ENCODE measurements at places on chromosomes 6 and 20.

DNA sequence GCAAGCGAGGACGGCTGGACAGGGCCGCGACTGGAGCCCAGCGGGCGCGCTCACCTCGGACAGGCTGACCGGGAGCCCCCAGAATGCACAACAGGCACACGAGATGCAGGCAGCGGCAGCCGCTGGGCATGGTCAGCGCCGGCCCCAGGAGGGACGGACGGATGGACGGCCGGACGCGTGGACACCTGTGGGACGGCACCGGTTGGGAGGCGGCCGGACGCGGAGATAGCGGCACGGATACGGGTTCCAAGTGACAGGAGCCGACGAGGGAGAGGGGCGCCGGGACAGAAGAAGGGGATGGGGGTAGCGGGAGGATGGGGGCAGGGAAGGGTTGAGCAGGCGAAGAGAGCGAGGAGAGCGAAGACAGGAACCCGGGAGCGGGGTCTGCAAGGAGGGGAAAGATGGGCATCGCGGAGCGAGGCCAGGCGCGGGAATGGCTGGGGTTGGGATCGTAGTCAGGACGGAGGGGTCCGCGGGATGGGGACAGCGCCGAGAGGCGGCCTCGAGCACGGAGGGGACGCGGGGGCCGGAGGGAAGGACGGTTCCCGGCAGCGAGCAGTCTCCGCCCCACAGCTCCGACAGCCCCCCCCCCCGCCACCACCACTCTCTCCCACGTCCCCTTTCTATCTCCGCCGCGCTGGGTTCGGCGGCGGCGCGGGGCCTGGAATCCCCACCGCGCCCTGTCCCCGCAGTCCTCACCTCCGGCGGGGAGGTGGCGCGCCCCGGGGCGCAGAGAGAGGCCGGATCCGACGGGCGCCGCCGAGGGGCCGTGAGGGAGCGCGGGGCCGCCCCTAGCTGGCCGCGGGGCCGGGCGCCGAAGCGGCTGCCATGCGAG, 435 bp downstream of the DLK2 start:
- peak; percentile 65 for DNase-seq

GRCh38 chr6:43280234-43280633, 17.8 kb upstream of the SLC22A7 start:
- DNase-seq = no peak

- no peak for DNase-seq
These were observed 48.5 kb downstream of the RPF2 start for GRCh38 chr6:111030008-111031007.

- no peak for DNase-seq
These were observed 232.2 kb upstream of the FLRT3 start for GRCh38 chr20:14569641-14570040.

DNA sequence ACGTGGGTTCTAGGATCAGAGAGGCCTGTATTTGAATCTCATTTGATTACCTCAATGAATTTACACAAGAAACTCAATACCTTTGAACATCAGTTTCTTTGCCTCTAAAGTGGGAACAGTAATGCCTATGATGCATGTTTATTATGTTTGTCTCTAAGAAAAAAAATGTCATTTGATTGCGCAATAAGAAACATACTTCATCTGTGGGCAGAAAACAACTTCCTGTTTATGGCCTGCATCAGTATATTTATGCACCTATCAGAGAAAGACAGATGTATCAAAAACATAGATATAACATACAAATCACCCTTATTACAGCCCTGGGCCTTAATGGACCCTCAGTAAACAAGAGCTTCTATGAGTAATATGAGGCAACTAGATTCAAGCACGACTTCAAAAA, 516.4 kb upstream of the ARID1B start:
- no peak for DNase-seq

- no peak for DNase-seq
These were observed 83.6 kb upstream of the RBM24 start for GRCh38 chr6:17197607-17198006.

GRCh38 chr6:6402006-6402405, 81.5 kb upstream of the F13A1 start:
- no peak for DNase-seq

GRCh38 chr20:59400708-59401107, 100.3 kb downstream of the EDN3 start:
- no peak for DNase-seq

GRCh38 chr6:129786548-129786947, 74.6 kb downstream of the TMEM244 start:
- no peak for DNase-seq

GRCh38 chr6:115071962-115072361, 729.1 kb upstream of the HS3ST5 start:
- DNase-seq = no peak

DNA sequence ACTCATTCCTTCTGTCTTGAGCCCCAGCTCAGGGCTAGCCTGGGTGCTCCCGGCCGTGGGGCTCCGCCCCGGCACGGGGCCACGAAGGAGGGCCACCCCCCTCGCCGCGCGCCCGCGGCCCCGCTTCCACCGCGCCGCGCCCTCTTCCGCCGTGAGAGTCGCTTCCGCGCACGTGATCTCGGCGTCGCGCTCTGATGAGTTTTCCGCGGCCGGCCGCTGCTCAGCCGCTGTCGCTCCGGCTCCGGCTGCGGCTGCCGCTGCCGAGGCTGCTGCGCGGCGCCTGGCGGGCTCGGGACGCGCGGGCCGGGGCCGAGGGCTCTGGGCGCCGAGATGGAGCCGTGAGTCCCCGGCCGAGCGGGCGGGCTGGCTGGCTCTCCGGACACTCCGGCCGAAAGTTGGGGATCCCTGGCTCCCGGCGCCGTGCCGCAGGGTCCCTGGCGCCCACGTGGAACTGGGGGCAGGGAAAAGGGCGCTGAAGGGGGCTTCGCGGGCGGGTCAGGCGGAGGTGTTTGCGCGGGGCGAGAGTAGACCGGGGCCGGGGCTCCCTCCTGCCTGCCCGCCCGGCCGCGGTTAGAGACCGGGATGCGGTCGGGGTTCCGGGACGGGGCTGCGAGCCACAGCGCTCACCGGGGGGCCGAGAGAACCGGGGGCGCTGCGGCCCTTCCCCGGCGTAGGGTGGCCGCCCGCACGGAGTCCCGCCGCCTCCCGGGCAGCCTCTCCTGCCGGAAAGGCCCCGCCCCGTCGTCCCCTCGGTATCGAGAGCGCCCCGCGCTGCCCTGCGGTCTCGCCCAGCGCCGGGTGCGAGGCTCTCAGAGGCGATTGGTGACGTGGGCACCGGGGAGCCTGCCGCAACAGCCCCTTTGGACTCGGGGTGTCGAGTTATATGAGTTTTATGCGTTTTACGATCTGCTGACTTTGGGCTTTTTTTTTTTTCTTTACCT, at the start of gene TMEM181:
TMEM181 (plus strand) TSS at position 197 of the 941 bp plus-strand sequence; CDS start at position 331, 134 bp downstream.
- DNase-seq = peak; percentile 87

DNA sequence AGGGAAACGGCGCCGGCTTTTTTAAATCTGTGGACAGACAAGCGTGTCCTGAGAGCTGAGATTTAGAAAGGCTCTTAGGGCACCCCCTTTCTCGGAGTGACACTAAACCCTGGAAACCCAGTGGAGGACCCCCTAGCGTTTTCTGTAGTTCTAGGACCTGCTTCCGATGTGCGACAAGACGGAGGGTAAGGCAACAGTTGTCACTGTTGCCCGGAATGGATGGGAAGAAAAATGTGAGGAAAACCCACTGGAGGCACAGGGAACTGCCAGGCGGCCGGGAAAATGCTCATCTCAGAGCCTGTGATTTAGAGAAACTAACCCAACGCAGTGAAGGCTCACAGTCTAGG, 551 bp upstream of the ATP5F1E start:
- no peak for DNase-seq

DNA sequence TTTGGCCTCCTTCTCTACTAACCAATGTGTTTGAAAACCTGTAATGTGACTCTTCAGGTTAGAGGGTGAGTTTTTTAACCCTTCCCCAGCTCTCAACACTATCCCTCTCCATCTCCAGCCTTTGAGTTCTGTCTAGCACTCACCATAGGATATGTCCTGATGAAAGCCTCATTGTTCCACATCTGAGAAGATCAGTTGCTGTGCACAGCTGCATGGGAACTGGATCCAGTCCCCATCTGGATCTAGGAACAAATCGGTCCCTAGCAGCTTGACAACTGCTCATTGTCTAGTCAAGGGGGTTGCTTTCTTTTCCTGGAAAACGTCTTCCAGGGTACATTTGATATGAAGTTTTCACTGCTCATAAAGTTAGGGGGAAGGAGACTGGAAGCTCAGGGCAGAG, 45.4 kb upstream of the AGPAT4 start:
- no peak for DNase-seq

GRCh38 chr6:105753620-105754211, 332.4 kb upstream of the PRDM1 start:
- DNase-seq = no peak

DNA sequence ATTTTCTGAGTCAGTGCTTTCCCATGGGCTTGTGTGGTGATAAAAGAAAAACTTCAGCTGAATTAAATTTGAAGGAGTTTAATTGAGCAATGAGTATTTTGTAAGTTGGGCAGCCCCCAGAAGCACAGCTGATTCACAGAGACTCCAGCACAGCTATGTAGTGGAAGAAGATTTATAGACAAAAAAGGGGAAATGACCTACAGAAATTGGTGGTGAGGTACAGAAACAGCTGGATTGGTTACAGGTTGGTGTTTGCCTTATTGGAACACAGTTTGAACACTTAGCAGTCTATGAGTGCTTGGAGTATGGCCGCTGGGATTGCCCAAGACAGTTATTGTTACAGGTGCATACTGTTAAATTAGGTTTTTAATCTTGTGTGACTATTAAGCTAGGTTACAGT, 96.9 kb upstream of the PTPRK start:
- no peak for DNase-seq

GRCh38 chr6:100913400-100914276, 32.5 kb upstream of the ASCC3 start:
- no peak for DNase-seq

DNA sequence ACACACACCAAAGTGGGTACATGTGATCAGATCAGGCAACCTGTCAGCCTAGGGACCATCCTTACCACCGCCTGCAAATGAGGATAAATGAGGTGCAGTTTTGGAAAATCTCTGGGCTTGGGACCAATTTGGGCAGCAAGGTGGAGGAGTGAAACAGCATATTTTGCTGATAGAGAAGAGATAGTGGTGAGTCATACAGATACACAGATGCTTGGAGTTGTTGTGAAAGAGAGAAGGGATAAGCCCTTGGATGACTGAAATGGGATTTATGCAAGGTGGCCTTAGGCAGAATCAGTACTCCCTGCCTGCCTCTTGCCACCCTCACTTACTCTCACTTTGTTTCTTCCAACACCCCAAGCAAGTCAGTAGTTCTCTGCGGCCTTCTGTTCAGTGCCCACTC, 34.7 kb downstream of the BMP2 start:
- DNase-seq = no peak

GRCh38 chr6:104606361-104606760, 253.4 kb downstream of the HACE1 start:
- DNase-seq = no peak
